ENCODE measurements at places on chromosomes 11 and 22.
A peak's percentile ranks its signal among the peaks of the same experiment; 100 is the strongest.

DNA sequence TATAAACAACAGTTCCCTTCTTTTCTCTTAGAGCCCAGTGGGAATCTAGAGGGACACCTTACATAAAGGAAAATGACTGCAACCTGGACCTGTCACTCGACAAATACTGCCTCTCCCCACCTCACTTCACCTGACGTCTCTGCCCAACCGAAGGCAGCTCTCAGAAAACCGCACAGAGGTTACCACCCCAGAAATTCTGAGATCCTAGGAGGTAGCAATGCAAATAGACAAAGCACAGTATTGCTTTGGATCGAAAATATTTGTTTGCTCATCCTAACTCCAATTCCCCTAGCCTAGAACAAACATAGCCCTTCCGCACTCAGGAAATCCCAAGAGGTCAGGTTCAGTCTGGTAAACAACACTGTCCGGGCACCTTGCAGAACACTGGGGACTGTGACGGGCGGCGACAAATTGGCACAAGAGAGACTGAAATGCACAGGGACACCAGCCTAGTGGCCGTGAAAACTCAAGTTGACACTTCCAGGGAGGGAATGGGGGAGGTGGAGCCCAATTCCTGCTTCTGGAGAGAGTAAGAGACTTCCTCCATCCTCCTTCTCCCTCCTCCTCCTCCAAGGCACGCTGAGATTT, 420 bp upstream of the TRIM44 start:
- H3K27ac ChIP-seq = peak overlapping the region; percentile 99
- peak overlapping the region; percentile 80 for H3K4me3 ChIP-seq
- H3K27me3 ChIP-seq = no peaks in the 10 kb centered on the region
- H3K4me1 ChIP-seq = peaks cover 2% of the 10 kb centered on the region

- no peaks in the 10 kb centered on the region for H3K4me1 ChIP-seq
- no peaks in the 10 kb centered on the region for H3K27me3 ChIP-seq
- H3K27ac ChIP-seq = no peak overlapping the region
- no peak overlapping the region for H3K4me3 ChIP-seq
These were observed 458.9 kb upstream of the CADM1 start for GRCh38 chr11:115963156-115963555.

- H3K36me3 ChIP-seq = no peaks in the 10 kb centered on the region
- no peak for DNase-seq
- H3K27me3 ChIP-seq = no peaks in the 10 kb centered on the region
- H3K4me1 ChIP-seq = no peaks in the 10 kb centered on the region
- no peak overlapping the region for H3K4me3 ChIP-seq
- no peak overlapping the region for H3K27ac ChIP-seq
These were observed 67.5 kb upstream of the MS4A8 start for GRCh38 chr11:60631944-60632343.

DNA sequence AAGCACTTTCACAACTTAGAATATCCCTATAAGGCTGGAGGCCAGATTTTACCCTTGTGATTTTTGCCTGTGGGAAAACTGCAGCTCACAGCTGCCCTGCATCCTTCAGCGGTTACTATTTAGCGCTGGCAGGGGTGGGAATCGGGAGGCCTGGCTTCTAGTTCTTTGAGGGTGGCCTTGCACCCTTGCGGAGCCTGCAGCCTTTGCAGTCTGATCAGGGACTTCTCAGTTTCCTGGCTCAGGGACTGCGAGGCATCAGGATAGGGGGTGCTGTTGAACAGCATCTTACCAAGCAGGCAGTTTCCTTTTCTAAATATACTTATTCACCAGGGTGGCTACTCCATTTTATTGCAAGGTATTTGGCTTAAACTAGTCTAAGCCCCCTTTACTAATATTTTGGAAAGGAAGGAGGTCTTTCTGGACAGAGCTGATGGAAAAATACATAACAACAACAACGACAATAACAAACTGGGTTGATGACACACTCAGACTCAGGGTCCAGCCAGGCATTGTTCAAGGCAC, 2.9 kb upstream of the APOA1 start:
- H3K4me1 ChIP-seq = peaks cover 52% of the 10 kb centered on the region
- peaks cover 2% of the 10 kb centered on the region for H3K36me3 ChIP-seq
- H3K27ac ChIP-seq = peak overlapping the region; percentile 83
- no peak for DNase-seq
- no peak overlapping the region for H3K4me3 ChIP-seq

DNA sequence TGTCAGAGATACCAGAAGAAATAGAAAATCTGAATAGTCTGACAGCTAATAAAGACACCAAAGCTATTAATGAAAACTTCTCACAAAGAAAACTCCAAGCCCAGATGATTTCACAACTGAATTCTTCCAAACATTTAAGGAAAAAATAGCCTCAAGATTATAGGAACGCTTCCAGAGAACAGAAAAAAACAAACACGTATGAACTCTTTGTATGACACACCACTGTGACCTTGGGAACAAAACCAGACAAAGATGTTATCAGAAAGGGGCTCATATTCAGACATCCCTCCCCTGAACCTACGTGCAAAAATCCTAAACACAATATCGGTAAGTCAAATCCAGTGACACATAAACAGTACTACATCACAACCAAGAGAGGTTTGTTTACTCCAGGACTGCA, 23.5 kb downstream of the CERK start:
- no peak overlapping the region for H3K27ac ChIP-seq
- H3K36me3 ChIP-seq = peaks cover 35% of the 10 kb centered on the region
- H3K4me3 ChIP-seq = no peak overlapping the region
- no peaks in the 10 kb centered on the region for H3K27me3 ChIP-seq

DNA sequence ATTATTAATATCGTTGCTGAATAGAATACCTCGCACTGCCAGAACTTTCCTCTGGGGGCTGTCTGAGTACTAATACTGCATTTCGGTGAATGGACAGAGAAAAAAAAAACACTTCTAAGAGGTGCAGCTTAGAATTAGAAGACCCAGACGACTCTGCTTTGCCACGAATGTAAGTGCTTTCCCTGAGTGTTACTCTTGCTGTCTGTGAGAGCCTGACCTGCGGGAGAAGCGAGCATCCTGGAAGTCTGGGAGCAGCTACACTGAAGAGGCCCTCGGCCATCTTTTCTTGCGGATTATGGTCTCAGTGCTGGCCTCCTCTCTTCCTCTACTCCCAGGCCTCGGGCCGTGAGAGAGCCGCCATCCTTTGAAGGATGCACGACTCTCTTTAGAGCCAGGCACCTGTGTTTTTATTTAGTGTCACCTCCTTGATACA, 94.9 kb downstream of the SCN3B start:
- H3K4me3 ChIP-seq = no peak overlapping the region
- no peaks in the 10 kb centered on the region for H3K4me1 ChIP-seq
- no peaks in the 10 kb centered on the region for H3K36me3 ChIP-seq
- no peak for DNase-seq
- no peaks in the 10 kb centered on the region for H3K27me3 ChIP-seq

GRCh38 chr11:74212533-74212932, 41.4 kb downstream of the PPME1 start:
- DNase-seq = no peak
- H3K27ac ChIP-seq = no peak overlapping the region
- no peaks in the 10 kb centered on the region for H3K4me1 ChIP-seq
- H3K4me3 ChIP-seq = no peak overlapping the region
- H3K36me3 ChIP-seq = peaks cover 4% of the 10 kb centered on the region
